H4 (cell line): ENCODE measurements at places on chromosomes 4 and X. TPM values are rescaled to one million over a fixed set of nuclear protein-coding genes. Genes with fewer than 3 reads are reported as not detected.

Gene SOWAHB
- total RNA-seq, result 0.04 TPM in 1 of 2 replicates, not detected in the other

Gene PPEF2
- not detected in 2 replicates for total RNA-seq

Gene FOXR2
- total RNA-seq, result 7.5 and 8.1 TPM in 2 replicates

Gene FAM53A
- 0.04 and 0.46 TPM in 2 replicates for total RNA-seq

Gene COX7B2
- not detected in 2 replicates for total RNA-seq

Gene SOX3
- not detected in 2 replicates for total RNA-seq

Gene SSX4
- total RNA-seq, result not detected in 2 replicates

Gene TRAM1L1
- 7.2 and 12.2 TPM in 2 replicates for total RNA-seq

Gene PDLIM3
- total RNA-seq, result 12.5 and 16.2 TPM in 2 replicates

Gene CD40LG
- not detected in 2 replicates for total RNA-seq

Gene ZCCHC13
- not detected in 2 replicates for total RNA-seq

Gene MUC7
- not detected in 2 replicates for total RNA-seq

Gene FBXL5
- total RNA-seq, result 67.4 and 78.1 TPM in 2 replicates

Gene RTL9
- 0.04 and 0.15 TPM in 2 replicates for total RNA-seq

Gene WDR17
- total RNA-seq, result 1.7 and 3.4 TPM in 2 replicates

Gene TACR3
- not detected in 2 replicates for total RNA-seq
